ENCODE measurements at places on chromosomes 1 and 21.
A peak's percentile ranks its signal among the peaks of the same experiment; 100 is the strongest.

GRCh38 chr1:231357831-231358354, 19.8 kb downstream of the SPRTN start:
- peak; percentile 40 for DNase-seq
- H3K36me3 ChIP-seq, result peaks cover 10% of the 10 kb centered on the region
- H3K27me3 ChIP-seq, result no peaks in the 10 kb centered on the region
- H3K27ac ChIP-seq, result no peak overlapping the region
- H3K4me1 ChIP-seq, result peaks cover 5% of the 10 kb centered on the region

GRCh38 chr1:220697326-220697725, 7.2 kb downstream of the C1orf115 start:
- peaks cover 8% of the 10 kb centered on the region for H3K36me3 ChIP-seq
- H3K27me3 ChIP-seq, result peaks cover 6% of the 10 kb centered on the region
- H3K4me3 ChIP-seq, result no peak overlapping the region
- DNase-seq, result no peak
- H3K27ac ChIP-seq, result no peak overlapping the region
- H3K4me1 ChIP-seq, result peaks cover 9% of the 10 kb centered on the region

- no peak overlapping the region for H3K4me3 ChIP-seq
- H3K27me3 ChIP-seq, result peaks cover 1% of the 10 kb centered on the region
- H3K36me3 ChIP-seq, result no peaks in the 10 kb centered on the region
- peaks cover 3% of the 10 kb centered on the region for H3K4me1 ChIP-seq
These were observed 20.7 kb upstream of the HAO2 start for GRCh38 chr1:119347858-119348257.

DNA sequence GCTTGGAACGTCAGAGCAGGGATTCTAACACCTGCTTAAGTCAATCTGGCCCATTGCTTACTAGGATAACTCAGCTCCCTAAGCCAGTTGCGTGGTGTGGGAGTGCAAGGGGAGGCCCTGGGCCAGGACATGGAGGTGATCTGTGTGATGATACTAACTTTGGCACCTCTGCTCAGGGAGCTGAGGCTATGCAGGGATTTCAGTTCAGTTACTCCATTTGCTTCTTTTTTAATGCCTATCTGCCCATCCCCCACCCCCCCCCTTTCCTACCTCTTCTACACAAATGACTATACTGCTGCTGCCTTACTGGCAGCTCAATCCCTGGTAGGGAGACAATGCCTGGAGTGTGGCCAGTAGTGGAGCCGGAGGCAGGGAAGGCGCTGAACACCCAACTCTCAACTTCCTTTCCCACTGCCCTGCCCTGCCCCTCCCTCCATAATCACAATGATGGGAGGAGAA, 19.5 kb downstream of the INKA2 start:
- H3K4me3 ChIP-seq, result no peak overlapping the region
- H3K36me3 ChIP-seq, result peaks cover 4% of the 10 kb centered on the region
- peaks cover 27% of the 10 kb centered on the region for H3K4me1 ChIP-seq
- H3K27me3 ChIP-seq, result no peaks in the 10 kb centered on the region

- H3K27ac ChIP-seq, result no peak overlapping the region
- peaks cover 8% of the 10 kb centered on the region for H3K36me3 ChIP-seq
- no peak for DNase-seq
These were observed 17.1 kb downstream of the VN1R5 start for GRCh38 chr1:247273013-247273412.

GRCh38 chr1:8349961-8350360, 32.0 kb downstream of the SLC45A1 start:
- H3K4me1 ChIP-seq, result peaks cover 4% of the 10 kb centered on the region
- peaks cover 7% of the 10 kb centered on the region for H3K27me3 ChIP-seq
- H3K4me3 ChIP-seq, result no peak overlapping the region
- peaks cover 6% of the 10 kb centered on the region for H3K36me3 ChIP-seq

- no peak for DNase-seq
- H3K27me3 ChIP-seq, result peaks cover 6% of the 10 kb centered on the region
- no peaks in the 10 kb centered on the region for H3K36me3 ChIP-seq
- peaks cover 1% of the 10 kb centered on the region for H3K4me1 ChIP-seq
- no peak overlapping the region for H3K27ac ChIP-seq
These were observed 1.5 kb upstream of the CLCNKA start for GRCh38 chr1:16020325-16020724.

- no peak within 1 kb of the TSS for H3K4me3 ChIP-seq
- H3K36me3 ChIP-seq, result no peaks in the 10 kb centered on the region
- H3K27me3 ChIP-seq, result peaks cover 34% of the 10 kb centered on the region
- no peak within 1 kb of the TSS for H3K27ac ChIP-seq
These were observed at the start of gene HES3 for GRCh38 chr1:6243993-6244392. TSS of gene HES3 (plus strand) at chr1:6244179. CDS start at chr1:6244366, 187 bp downstream.

GRCh38 chr21:33865176-33865575, 50.4 kb downstream of the ATP5PO start:
- no peak for DNase-seq
- no peaks in the 10 kb centered on the region for H3K36me3 ChIP-seq
- no peaks in the 10 kb centered on the region for H3K4me1 ChIP-seq
- H3K4me3 ChIP-seq, result no peak overlapping the region
- H3K27ac ChIP-seq, result no peak overlapping the region

DNA sequence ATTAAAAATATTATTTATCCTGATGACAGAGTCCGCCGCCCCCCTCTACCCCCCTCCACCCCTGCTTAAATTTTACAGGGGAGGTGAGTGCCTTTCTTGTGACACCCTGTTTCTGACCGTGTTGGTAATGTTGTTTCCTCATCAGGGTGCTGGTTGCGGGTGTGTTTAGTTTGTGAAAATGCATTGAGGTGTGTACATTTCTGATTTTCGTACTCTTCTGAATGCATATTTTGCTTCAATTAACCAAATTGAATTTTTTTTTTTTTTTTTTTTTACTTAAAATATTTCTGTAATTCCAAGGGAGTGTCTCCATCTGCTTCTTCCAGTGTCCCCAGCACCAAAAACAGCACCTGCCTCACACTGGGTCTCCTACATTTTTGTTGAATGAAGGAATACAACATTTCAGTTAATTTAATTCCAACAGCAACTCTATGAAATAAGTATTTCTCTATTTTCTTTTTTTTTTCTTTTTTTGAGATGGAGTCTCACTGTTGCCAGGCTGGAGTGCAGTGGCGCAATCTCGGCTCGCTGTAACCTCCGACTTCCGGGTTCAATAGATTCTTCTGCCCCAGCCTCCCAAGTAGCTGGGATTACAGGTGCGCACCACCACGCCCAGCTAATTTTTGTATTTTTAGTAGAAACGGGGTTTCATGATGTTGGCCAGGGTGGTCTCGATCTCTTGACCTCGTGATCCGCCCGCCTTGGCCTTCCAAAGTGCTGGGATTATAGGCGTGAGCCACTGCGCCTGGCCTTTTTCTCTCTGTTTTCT, 5.6 kb upstream of the SLC2A1 start:
- H3K27ac ChIP-seq, result no peak overlapping the region
- no peaks in the 10 kb centered on the region for H3K27me3 ChIP-seq
- no peaks in the 10 kb centered on the region for H3K36me3 ChIP-seq
- no peak overlapping the region for H3K4me3 ChIP-seq
- DNase-seq, result no peak
- H3K4me1 ChIP-seq, result peaks cover 18% of the 10 kb centered on the region

- no peak for DNase-seq
- H3K4me3 ChIP-seq, result no peak overlapping the region
- H3K4me1 ChIP-seq, result no peaks in the 10 kb centered on the region
- no peaks in the 10 kb centered on the region for H3K36me3 ChIP-seq
These were observed 28.8 kb downstream of the CYYR1 start for GRCh38 chr21:26544201-26544775.

GRCh38 chr1:81731989-81732388, 68.7 kb upstream of the ADGRL2 start:
- no peaks in the 10 kb centered on the region for H3K4me1 ChIP-seq
- H3K4me3 ChIP-seq, result no peak overlapping the region
- H3K27me3 ChIP-seq, result peaks cover 2% of the 10 kb centered on the region
- DNase-seq, result no peak
- H3K36me3 ChIP-seq, result no peaks in the 10 kb centered on the region

GRCh38 chr1:171865106-171865505, 23.8 kb downstream of the DNM3 start:
- H3K36me3 ChIP-seq, result peaks cover 3% of the 10 kb centered on the region
- DNase-seq, result no peak
- no peak overlapping the region for H3K4me3 ChIP-seq
- H3K27ac ChIP-seq, result no peak overlapping the region

DNA sequence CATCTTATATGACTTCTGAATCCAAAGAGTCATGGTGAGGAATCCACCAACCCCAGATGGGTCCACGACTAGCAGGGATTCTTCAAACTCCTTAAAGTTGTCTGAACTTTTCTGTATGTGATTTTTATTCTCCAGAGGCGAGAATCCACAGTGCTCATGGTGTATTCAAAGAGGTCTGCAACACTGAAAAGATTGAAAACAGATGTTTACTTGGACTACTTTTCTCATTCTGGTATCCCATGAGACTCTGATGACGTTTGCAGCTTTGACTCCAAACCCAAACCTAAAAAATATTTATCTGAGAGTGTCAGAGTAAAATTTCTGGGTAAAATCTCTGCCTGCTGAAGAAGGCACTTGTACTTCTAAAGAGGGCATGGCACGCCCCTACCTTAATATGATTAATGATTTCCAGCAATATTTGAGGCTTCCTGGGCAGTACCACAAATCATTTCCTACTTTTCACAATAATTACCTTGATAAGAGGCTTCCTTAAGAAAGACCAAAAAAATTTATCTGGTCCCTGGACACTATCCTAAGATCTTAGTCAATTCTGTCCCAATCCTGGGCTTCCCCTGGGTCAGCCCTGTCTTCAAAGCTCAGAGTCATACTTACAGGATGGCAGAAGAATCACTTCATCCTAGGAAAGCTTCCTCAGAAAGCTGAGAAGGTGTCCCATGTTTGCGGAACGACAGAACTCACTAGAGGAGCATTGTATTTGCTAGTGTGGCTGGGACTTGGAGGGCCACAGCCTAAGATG, 76.5 kb upstream of the MAP10 start:
- no peak for DNase-seq
- H3K27ac ChIP-seq, result no peak overlapping the region
- H3K4me1 ChIP-seq, result no peaks in the 10 kb centered on the region
- no peak overlapping the region for H3K4me3 ChIP-seq
- peaks cover 11% of the 10 kb centered on the region for H3K27me3 ChIP-seq
- H3K36me3 ChIP-seq, result no peaks in the 10 kb centered on the region

- no peaks in the 10 kb centered on the region for H3K36me3 ChIP-seq
- H3K27me3 ChIP-seq, result peaks cover 1% of the 10 kb centered on the region
- H3K4me1 ChIP-seq, result peaks cover 3% of the 10 kb centered on the region
- H3K4me3 ChIP-seq, result no peak overlapping the region
- DNase-seq, result no peak
- H3K27ac ChIP-seq, result no peak overlapping the region
These were observed 36.5 kb upstream of the KCNJ15 start for GRCh38 chr21:38220270-38220737.

DNA sequence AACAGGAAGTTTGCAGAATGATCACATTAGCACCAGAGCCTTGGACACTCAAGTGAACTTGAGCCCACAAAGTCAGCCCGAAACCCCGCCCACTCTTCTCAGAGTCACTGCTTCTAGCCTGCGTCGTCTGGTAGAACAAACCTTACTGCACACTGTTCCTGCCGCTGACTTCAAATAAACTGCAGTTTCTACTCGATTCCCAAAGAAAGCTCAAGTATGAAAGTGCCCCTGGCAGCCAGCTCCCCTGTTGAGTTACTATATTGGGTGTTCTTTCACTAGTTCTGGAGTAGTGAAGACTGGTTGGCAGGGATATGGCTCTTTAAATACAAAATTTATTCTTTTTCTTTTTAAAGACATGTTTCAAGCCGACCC, 164.7 kb downstream of the GALNT2 start:
- peaks cover 11% of the 10 kb centered on the region for H3K36me3 ChIP-seq
- H3K27ac ChIP-seq, result no peak overlapping the region
- H3K27me3 ChIP-seq, result no peaks in the 10 kb centered on the region
- no peak for DNase-seq
- peaks cover 9% of the 10 kb centered on the region for H3K4me1 ChIP-seq

Measured in memory B cell (primary cell).